T-helper 1 cell treated with Interleukin-12 subunit alpha and Interleukin-12 subunit beta and Interleukin-4 antibody, amounts not matched to agents 30 ng/mL and 1 ng/mL, for 36 hours (primary cell): ENCODE measurements at places on chromosomes 4 and X. TPM values are rescaled to one million over a fixed set of nuclear protein-coding genes. Genes with fewer than 3 reads are reported as not detected.

The ASB12 gene
- total RNA-seq: not detected in 2 replicates

The SATL1 gene
- not detected in 2 replicates for total RNA-seq

The ZNF718 gene
- total RNA-seq: 11.1 and 11.3 TPM in 2 replicates

The PPARGC1A gene
- total RNA-seq: not detected in 2 replicates

The MUC7 gene
- not detected in 2 replicates for total RNA-seq

The STARD8 gene
- total RNA-seq: 2.1 TPM in 2 replicates

The MND1 gene
- total RNA-seq: 8.2 and 10.6 TPM in 2 replicates

The CYTL1 gene
- total RNA-seq: not detected in 2 replicates

The ZIC3 gene
- not detected in 2 replicates for total RNA-seq

The CT55 gene
- total RNA-seq: not detected in 2 replicates

The NUDT6 gene
- total RNA-seq: 7.8 and 8.3 TPM in 2 replicates

The STK32B gene
- total RNA-seq: not detected in 2 replicates

The CSAG2 gene
- total RNA-seq: not detected in 2 replicates

The IGFBP7 gene
- total RNA-seq: not detected in 2 replicates

The PWWP3B gene
- not detected in 2 replicates for total RNA-seq

The MAOA gene
- total RNA-seq: 0.07 and 0.39 TPM in 2 replicates

The SOX3 gene
- not detected in 2 replicates for total RNA-seq

The VMA21 gene
- total RNA-seq: 36.1 and 36.3 TPM in 2 replicates

The PLAC1 gene
- not detected in 2 replicates for total RNA-seq

The HTRA3 gene
- total RNA-seq: not detected in 2 replicates

The DSPP gene
- total RNA-seq: not detected in 2 replicates

The CT83 gene
- not detected in 2 replicates for total RNA-seq

The FAM9C gene
- total RNA-seq: 0.05 TPM in 1 of 2 replicates, not detected in the other

The ITM2A gene
- total RNA-seq: 131 and 140 TPM in 2 replicates

The GPR50 gene
- not detected in 2 replicates for total RNA-seq

The SLITRK4 gene
- total RNA-seq: not detected in 2 replicates

The NSG1 gene
- total RNA-seq: 0.69 and 1.1 TPM in 2 replicates

The SPOCK3 gene
- total RNA-seq: not detected in 2 replicates

The ADH7 gene
- not detected in 2 replicates for total RNA-seq

The RPA4 gene
- total RNA-seq: 0.29 and 0.83 TPM in 2 replicates

The NPY2R gene
- not detected in 2 replicates for total RNA-seq

The MBNL3 gene
- total RNA-seq: 15.0 and 15.6 TPM in 2 replicates
